ENCODE measurements at places on chromosomes 5 and 9.

DNA sequence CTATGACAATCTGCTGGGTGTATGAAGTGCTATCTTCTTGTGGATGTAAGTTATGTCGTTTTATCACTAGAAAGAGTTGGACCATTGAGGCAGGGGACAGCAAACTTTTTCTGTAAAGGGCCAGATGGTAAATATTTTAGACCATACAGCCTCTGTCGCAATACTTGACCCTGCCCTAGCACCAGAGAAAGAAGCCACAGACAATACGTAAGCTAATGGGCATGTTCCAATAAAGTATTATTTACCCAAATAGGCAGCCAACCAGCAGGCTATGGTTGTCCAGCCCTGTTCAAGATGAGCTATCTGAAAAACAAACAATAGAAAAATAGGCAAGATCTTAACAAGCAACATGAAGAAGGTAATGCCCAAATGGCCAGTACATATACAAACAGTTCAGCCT lies 36.4 kb downstream of the MTX3 start:
- no peak for DNase-seq

DNA sequence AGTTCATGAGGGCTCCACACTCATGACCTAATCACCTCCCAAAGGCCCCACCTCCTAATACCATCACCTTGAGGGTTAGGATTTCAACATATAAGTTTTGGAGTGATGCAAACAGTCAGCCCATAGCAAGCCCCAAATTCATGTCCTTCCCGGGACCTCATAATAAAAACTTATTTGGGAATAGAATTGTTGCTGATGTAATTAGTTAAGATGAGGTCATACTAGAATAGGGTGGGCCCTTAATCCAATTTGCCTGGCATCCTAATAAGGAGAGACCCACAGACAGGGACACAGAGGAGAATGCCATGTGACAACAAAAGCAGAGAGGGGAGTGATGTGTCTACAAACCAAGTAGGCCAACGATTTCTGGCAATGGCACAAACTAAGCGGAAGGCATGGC lies 347.1 kb downstream of the ARHGEF28 start:
- no peak for DNase-seq

- DNase-seq: no peak
Measured at GRCh38 chr5:173782671-173783101, 105.5 kb upstream of the CPEB4 start.

GRCh38 chr5:149203921-149204441 lies 62.7 kb downstream of the ABLIM3 start:
- DNase-seq: no peak

- DNase-seq: no peak
Measured at GRCh38 chr5:74186356-74187315, 453.9 kb downstream of the ENC1 start.

DNA sequence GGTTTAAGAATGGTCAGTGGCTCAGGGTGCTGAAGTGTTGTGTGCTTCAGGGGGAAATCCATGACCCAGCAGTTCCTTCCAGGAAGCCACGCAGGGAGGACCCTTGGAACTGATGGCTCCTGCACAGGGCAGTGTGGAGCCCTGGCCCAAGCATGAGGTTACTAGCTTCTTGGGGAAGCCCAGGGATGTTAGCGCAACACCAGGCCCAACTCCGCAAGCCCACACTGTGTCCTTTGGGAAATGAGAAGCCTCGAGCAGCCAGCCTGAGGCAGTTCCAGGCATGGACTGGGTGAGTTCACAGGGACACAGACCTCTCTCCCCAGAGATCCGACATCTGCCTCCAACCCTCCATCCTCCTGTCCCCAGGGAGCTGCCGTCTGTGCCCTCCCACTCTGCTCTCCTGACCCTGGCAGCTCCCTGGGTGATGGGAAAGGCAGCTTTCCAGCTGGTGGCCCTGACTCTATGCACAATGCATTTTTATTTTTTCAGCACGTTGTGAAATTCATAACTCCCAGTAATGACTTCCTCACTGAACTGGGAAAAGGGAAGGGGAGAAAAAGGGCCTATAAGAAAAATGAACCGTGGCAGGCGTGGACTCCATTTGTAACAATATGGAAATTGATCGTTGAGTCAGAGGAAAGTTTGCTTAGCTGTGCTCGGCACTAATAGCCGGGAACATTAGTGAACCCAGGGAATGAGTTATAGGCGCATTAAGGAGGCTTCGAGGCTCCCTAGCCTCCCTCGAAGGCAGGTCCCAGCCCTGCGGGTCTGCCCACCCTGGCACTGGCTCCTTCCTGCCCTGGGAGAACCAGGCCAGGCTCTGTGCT lies 34.1 kb downstream of the LMX1B start:
- DNase-seq: no peak

- DNase-seq: no peak
Measured at GRCh38 chr5:159951834-159952233, 35.6 kb downstream of the ADRA1B start.

DNA sequence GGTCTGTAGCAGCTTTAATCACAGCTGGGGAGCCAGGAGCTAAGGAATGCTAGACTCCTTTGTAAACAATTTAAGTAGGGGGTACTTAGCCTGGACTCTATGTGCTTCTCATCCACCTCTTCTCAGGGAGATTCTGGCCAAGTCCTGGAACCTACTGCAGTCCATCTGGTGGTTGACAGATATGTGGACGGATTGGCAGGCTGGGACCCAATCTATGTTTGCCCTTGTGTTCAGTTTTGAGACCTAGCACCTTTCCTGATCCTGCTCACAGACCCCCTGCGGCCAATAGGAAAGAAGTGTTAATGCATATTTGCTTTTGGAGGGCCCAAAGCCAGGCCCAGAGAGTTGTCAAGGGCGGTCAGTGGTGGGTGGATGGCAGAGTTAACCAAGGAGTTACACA lies 6.4 kb downstream of the SLC22A5 start:
- DNase-seq: no peak

DNA sequence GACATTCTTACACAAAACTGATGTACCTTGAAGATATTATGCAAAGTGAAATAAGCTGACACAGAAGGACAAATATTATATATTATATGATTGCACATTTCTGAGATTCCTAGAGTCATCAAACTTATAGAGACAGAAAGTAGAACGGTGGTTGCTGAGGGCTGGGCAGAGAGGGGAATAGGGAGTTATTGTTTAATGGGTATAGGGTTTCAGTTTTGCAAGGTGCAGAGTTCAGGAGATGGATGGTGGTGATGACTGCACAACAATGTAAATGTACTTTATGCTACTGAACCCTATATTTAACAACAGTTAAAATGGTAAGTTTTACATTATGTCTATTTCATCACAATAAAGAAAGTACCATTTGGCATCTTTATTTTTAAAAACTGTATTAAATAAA lies 315.8 kb upstream of the POU5F2 start:
- no peak for DNase-seq

- DNase-seq: no peak
Measured at GRCh38 chr5:179607160-179607931, 16.1 kb downstream of the HNRNPH1 start.

DNA sequence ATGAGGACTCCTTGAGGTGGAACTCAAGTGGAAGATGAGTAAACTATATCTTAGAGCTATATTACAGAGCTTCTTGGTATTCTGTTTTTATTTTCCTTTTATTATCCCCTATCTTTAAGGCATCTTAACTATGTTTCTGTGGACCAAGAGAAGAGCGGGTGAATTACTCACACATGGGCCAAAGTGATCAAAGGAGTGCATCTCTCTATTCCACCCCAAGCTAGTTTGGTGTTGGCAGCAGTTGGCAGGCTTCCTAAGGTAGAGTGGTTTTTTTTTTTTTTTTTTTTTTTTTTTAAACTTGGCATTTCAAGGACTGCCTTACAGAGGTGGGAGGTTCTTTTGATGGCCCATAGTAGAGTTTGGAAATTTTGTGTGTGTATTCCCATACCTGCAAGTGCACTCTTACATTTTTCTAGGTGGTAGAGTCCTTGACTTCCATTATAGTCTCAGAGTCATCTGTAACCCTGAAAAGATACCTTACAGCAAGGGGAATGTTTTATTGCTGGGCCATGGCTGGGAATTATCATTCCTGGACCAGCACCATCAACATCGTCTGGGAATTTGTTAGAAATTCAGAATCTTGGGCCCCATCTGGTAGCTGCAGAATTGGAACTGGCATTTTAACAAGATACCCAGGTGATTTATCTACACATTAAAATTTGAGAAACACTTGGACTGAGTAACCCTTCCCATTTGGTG lies 51.0 kb downstream of the ARHGAP26 start:
- DNase-seq: no peak

GRCh38 chr5:15248731-15249130 lies 251.2 kb upstream of the FBXL7 start:
- no peak for DNase-seq

DNA sequence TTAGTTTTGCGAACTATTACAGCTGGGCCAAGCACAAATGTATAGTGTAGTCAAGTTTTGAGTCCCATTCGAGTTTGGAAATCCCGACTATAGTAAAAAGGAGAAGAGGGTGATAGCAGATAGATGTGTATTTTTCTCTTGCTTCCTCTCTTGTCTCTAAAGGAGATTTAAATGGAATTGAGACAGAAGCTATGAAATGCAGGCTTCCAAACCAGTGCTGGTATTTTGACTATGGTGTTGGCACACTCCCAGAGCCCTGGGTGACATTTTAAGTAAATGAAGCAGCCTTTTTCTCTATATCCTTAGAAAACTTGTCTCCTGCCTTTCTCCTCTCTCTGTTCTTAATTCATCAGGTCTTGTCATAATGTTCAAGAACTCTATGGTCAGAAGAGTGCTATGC lies 17.7 kb upstream of the AUH start:
- DNase-seq: no peak

- DNase-seq: no peak
Measured at GRCh38 chr5:170638051-170638450, 134.2 kb downstream of the KCNIP1 start.

GRCh38 chr9:114908104-114908622 lies 22.2 kb downstream of the TNFSF8 start:
- DNase-seq: no peak

GRCh38 chr5:35016174-35017051 lies 31.3 kb downstream of the AGXT2 start:
- no peak for DNase-seq

GRCh38 chr5:34550964-34551363 lies 105.2 kb upstream of the RAI14 start:
- no peak for DNase-seq

DNA sequence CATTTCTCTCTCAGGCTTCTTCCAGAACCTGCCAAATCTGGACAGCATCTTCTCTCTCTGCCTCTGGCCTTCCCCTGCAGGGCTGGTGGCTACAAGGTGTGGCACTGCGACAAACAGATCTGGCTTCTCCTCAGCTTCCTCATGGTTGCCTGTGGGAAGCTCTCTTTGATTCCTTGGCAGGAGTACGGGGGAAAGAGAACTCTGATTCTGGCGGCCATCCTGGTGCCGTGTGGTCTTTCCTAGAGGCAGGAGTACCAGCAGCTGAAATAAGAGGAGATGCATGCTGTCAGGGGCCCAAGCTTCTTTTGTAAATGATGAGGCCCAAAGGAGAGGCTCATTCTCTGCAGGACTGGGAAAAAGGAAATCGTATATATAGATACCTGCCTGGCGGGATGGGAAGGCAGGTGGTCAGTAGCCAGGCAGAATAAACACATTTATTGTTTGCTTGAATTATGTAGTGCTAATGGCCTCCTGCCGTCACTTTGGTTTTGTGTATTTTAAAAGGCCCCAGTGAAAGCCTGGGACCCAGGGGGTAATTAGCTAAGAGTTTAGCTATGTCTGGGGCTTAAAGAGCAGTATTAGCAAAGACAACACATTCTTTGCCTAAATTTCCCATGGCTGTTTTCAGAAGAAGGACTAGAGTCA lies at the start of gene CER1:
Gene CER1 (minus strand): TSS at position 343 of the 645 bp plus-strand sequence. CDS start 61 bp downstream, at position 282.
- no peak for DNase-seq

DNA sequence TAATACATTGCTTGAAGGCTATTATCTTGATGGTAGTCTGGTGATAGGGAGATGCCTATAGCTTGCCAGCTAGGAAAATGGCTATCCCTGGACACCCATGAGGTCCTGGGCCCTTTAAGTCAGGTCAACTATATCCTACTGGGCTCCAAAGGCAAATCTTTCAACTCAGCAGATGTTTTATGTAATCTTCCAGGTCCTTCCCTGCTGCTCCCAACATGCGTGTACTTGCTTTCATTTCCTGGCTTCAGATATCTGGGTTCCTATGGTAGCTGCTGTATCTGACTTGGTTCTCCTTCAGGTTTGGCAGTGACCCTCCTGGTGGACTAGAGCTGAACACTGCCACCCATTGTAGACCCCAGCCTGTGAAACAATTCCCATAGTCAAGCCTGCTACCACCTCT lies 32.4 kb upstream of the GAS1 start:
- DNase-seq: no peak

GRCh38 chr5:72141440-72142355 lies 34.4 kb downstream of the MAP1B start:
- DNase-seq: no peak
